ENCODE measurements at places on chromosomes 7 and 10.
A peak's percentile ranks its signal among the peaks of the same experiment; 100 is the strongest.

DNA sequence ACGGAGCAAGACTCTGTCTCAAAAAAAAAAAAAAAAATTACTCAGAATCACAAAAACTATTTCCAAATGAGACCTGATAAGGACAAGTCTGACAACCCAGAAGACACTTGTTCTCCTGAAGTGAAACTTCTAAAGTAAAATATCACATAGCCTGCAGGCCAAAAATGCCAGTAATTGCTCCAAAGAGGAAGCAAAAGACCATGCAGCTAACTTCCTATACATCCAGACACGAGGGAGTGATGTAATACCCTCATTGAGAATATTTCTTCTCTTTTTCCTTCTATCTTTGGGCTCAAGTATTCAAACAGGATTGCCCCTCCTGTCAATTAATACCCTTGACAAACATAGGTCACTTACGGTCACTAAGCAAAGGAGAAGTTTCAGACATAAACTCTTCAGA lies 31.2 kb downstream of the ARMH3 start:
- peak; percentile 87 for DNase-seq

GRCh38 chr10:121518333-121518732 lies 79.9 kb downstream of the FGFR2 start:
- DNase-seq, result no peak

- DNase-seq, result peak; percentile 29
Observed at GRCh38 chr10:103111031-103111917, 81.8 kb downstream of the NT5C2 start.

DNA sequence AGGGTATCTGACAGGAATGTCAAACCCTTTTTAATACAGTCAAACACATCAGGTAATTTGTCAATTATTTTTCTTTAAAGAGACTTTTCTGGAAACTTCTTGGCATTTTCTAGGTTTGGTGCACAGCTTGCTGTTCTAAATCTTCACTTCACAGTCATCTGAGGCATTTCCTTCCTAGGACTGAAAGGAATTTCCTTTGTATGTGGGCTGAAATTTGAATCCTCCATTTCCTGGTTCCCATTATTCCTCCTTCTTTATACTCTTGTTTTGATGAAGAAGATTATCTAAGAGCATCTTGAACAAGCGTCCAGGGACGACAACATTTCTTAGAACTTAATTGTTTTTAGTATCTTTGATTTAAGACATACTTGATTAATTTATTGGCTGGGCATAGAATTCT lies 24.9 kb downstream of the CALD1 start:
- DNase-seq, result no peak

DNA sequence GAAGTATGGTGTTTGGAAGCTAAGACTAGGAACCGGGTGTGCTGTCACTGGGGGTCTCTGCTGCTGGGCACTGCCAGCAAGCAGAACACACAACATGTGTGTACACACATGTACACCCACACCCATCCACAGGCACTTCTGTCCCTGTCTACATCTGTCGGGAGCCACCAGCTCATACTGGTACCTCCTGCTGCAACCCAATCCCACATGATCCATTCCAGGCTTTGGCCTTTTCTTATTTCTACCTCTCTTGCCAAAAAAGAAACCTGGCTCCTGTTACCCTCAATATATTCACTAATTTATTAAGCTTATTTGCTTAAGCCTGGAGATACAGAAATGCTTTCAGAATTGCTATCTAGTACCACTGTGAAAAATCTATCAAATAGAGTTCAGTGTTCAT lies 246.0 kb downstream of the DIP2C start:
- no peak for DNase-seq

DNA sequence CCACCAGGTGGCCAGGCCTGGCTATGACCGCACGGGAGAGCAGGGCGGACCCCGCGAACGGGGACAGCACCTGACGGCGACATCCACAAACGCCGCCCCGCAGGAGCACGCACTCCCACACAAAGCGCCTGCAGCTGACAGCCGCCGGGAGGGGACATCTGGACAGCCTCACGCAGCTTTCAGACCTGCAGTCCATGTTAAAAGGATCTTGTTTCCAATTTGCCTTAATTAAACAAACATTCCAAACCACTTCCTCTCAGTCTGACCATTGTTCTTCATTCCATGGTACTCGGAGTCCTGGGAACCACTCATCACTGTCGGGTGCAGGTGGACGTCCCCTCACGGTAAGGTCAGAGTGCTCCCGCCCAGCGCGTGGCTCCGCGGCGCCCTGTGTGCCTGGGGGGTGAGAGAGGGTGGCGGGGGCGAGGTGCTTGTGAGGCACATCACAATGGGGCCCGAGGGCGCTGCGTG lies 5.9 kb upstream of the GPER1 start:
- no peak for DNase-seq

DNA sequence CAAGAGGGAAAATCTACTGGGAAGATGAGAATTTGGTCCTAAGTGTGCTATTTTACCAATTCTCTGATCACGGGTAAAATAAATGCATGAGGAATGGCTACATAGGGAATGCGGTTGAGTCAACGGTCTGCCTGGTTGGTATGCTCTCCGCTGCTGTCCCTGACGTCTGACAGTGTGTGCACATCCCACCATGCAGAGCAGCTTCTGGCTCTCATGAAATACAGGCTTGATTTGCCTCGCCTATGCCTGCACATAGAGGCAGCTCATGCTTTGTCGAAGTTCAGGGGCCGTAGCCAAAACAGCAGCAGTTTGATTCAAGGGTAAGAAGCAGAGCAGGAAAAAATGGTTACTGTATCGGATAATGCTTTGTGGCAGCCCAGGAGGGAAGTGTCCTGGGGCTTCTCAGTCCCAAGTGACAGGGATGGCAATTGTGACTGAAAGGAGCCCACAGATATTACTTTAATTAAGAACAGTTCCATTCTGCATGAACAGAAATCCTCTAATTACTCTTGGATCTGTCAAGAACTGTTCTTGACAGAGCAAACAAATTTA lies 268.4 kb upstream of the SLC26A5 start:
- DNase-seq, result no peak

- DNase-seq, result no peak
Observed at GRCh38 chr10:82409671-82410070, 534.7 kb downstream of the NRG3 start.

GRCh38 chr10:68172324-68172723 lies 59.6 kb downstream of the ATOH7 start:
- DNase-seq, result no peak

- DNase-seq, result no peak
Observed at GRCh38 chr10:28008054-28008453, 9.2 kb upstream of the ODAD2 start.

Measured in suppressor macrophage treated with lipopolysaccharide for 1 hour (primary cell).